Stimulated activated CD8-positive, alpha-beta memory T cell treated with anti-CD3 and anti-CD28 coated beads, Interleukin-4, amount 100 ng/mL, for 1 hour (primary cell): ENCODE measurements at places on chromosomes 7 and 10.

- no peak for DNase-seq
Observed at GRCh38 chr7:83415840-83416239, 233.1 kb downstream of the SEMA3E start.

DNA sequence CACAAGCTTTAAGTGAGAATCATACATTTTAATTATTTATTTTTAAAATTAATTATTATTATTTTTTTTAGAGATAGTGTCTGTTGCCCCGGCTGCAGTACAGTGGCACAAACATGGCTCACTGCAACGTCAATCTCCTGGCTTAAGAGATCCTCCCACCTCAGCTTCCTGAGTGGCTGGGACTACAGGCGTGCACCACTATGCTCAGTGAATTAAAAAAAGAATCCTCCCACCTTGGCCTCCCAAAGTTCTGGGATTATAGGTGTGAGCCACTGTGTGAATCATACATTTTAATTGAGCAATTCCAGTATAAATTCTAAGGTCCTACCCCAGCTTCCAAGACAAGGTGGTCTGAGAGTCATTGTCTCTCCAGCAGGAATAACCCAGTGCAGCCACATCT is 172.4 kb downstream of the JAZF1 start:
- DNase-seq, result no peak

DNA sequence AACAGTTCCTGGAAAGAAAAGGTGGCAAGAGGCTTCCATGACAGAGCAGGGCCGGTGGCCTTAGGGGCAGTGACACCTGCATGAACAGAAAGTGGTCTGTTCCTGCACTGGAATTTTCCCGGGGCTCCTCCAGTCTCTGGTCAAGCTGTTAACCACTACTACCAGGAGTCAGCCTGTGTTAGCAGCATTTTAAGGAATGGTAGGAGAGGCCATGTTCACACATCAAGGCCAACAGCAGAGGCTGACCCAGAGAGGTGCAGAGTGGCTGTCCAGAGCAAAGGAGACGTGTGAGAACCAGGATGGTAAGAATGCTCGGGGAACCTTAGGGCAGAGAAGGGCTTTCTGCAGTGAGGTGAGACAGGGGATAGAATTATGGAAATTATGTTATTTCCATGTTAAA is 8.5 kb downstream of the H2BK1 start:
- no peak for DNase-seq

DNA sequence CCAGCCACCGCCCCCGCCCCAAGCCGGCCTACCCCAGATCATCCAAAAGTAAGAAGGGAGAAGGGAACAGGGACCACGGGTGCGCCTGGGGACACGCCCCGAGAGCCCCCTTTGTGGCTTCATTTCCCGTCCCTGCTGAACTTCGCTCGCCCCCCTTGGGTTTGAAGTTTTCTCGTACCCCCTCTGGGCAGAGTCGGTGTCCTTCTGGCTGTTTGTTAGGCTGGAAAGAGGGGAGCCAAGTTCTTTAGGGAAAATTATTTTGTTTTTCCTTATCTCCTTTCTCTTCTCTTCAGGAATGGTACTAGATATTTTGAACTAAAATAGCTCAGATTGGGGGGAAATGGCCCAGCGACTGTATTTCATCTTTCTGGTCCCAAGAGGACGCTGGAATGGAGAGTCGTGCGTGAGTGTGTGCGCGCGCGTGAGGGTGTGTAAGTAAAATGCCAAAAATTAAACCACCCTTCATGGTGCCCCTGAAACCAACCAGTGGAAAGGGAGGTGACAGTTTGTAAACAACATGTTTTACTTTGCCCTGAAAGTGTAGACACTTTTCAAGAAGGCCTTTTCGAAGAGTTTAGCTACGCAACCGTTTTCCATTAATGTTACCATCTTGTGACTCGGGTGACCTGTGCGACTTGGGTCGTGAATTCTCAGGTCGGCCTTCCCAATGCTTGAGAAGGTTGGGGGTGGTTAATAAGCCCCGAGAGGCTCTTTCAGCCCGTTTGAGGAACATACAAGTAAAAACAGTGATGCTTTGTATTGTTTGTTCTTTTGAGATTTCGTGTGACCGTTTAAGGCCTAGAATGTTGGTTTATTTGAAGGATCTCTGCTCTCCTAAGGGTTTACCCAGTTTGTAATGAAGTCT is 694 bp downstream of the RBM20 start:
- DNase-seq, result no peak

GRCh38 chr10:17622061-17622460 is 4.9 kb upstream of the HACD1 start:
- DNase-seq, result no peak

- no peak for DNase-seq
Observed at GRCh38 chr10:3668276-3668965, 116.6 kb downstream of the KLF6 start.

DNA sequence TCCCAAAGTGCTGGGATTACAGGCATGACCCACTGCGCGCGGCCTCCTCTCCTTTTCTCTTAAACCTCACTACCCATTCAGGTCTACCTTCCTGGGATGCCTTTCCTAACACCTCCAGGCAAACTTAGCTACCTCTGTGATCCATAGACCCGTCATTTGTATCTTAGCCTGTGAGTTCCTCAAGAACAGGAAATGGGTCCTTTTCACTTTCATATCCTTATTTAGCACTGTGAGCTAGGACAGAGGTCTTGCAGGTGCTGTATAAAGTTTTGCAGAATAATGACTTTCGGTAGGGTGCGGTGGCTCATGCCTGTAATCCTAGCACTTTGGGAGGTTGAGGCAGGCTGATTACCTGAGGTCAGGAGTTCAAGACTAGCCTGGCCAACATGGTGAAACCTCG is 215.7 kb downstream of the RELN start:
- no peak for DNase-seq

DNA sequence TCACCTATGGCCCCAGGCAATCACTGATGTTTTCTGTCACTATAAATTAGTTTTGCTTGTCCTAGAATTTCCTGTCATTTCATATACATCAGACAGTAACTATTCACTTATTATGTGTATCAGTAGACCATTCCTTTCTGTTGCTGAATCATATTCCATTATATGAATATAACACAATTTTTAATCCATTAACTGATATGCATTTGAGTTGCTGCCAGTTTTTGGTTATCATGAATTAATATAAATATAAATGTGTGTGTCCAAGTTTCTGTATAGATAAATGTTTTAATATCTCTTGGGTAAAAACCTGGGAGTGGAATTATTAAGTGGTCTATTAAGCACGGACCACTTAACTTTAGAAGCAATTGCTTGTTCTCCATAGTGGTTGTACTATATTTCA is 143.8 kb downstream of the ZNF438 start:
- no peak for DNase-seq

- no peak for DNase-seq
Observed at GRCh38 chr10:31756101-31756728, 172.4 kb downstream of the ARHGAP12 start.

DNA sequence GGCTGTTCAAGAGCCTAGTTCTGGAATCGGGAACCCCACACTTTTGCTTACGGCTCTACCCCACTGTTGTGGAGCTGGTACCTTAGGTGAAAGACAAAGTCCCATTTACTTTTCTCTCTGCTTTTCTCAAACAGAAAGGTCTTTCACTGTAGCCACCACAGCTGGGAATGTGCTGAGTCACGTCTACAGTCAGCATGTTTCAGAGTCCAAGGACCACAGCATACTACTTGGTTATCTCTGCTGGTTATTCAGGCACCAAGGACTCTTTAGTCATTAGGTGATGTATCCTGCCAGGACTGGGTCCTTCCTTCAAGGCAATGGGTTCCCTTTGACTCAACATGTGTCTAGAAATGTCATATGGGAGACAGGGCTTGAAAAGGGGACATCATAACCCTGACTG is 266.8 kb upstream of the STEAP1 start:
- no peak for DNase-seq

DNA sequence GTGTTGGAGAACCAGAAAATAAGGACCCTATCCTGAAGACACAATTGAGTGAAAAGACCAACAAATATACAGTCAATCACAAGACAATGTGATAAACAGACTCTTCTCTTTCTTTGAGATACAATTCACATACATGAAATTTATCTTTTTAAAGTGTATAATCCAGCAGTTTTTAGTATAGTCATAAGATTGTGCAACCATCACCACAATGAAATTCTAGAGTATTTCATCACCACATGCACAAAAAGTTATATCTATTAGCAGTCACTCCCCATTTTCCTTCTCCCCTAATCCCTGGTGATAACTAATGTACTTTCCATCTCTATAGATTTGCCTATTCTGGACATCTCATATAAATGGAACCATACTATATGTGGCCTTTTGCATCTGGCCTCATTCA is 8.2 kb upstream of the SORBS1 start:
- no peak for DNase-seq

DNA sequence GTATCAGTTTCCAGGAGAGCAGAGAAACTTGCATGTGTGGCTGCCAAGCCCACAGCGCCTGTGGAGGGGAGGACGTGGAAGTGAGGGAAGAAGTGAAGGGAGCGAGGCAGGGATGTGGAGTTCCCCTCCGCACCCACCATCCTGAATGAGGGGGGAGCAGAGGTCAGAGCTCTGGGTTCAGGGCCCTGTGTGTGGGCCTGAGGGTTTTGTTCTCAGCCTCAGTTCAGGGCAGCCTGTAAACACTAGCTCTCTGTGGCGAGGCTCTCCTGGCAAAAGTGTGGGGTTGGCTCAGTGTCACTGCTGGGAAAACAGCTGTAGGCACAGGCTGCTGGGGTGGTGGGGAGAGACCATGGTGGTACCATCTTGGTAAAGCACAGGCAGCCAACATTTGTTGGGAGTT is 108.4 kb downstream of the C10orf105 start:
- DNase-seq, result no peak

DNA sequence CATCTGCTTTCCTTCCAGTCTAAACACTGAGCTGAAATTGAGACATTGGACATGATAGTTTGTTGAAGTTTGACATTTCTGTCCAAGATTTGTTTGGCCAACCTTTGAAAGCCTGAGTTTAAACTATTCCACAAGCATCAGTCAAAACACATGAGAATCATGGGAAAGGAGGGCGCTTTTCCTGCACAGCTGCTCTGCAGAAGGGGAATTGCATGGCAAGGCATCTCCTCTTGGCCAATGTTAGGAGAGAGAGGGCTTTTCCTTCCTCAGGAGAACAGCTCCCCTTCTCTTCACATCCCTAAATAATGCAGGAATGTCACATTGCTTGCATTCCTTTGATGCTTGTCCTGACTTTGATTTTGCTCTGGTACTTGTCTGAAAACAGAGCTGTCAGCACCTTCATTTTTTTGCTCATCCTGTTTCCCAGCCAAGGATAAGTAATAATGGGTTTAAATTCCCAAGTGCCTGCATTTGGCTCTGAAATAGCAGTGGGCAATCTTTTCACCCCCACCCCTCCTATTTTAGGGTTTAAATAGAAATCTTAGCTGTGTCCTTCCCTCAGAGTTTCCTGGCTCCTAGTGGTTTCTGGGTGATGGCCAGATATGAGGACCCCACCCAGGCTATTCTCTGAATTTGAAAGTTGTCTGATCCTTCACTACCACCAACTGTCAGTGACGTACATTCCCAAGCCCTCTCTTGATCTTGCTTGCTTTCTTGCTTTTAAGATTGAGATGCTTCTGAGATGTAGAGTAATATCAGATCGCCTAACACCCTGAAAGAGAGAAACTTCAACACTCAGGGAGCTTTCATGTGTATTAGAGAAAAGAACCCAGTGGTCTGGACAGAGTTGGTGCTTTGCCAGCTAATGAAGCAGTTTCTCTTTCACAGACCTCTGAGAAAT is 75.2 kb upstream of the NPVF start:
- no peak for DNase-seq
